ENCODE measurements at places on chromosomes 4 and X.
A peak's percentile ranks its signal among the peaks of the same experiment; 100 is the strongest.

DNA sequence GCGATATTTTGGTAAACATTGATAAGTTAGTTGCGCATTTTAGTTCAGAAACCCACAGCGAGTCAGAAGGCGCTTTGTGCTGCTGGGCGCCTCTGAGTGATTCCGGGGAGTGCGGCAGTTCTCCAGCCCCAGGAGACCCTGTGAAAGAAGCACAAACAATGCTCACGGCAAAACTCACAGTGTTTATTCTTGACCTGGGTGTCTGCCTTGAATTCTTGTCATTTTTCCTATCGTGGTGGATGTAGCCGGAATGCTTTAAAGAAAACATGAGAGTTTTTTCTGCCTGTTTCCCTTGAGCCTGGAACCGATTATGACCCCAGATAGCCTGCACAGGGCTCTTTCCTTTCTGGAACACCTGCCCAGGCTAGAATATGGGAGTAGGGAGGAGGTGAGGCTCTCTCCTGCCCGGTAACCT is 6.7 kb downstream of the TBL1X start:
- DNase-seq = no peak

GRCh38 chr4:175386776-175387507 is 425.1 kb downstream of the GPM6A start:
- DNase-seq = no peak

- no peak for DNase-seq
Observed at GRCh38 chr4:173990126-173990868, 293.2 kb downstream of the FBXO8 start.

GRCh38 chr4:55355555-55355954 is 9.5 kb downstream of the SRD5A3 start:
- DNase-seq = no peak

DNA sequence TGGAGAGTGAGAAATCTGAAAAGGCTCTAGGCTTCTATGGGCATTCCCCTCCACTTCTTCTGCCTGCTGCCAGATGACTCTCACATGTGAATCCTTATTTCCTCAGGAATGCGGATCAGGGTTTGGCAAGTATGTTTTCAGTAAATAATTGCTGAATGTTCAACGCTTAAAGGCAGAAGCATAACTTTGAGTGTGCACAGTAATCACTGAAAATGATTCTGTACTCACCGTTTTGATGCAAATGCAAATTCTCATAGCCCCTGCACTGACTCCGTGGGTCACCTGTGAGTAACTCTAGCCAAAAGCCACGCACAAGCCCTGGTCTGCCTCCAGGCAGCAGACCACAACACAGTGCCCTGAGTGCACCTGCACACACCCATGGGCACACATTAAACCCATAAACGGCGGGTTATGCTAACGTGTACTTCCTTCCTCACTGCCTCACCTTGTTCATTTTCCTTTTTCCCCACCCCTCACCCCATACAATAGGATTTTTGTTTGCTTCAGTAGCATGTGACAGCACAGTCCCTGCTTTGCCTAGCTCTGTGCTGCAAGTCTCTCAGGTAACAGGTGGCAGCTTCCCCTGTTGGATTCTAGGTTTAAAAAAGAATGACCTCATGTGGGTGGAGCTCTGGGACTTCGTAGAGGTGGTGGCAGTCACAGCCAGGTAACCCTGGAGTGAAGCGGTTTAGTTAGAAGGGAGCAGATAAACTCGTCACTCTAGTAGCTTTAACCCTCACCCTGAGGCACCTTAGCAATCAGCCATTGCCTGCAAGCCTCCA is at the start of gene ARHGEF38:
Gene ARHGEF38, plus strand, starts transcription at position 656 of the 782 bp plus-strand sequence. CDS start 146 bp downstream, outside the sequence.
- DNase-seq = no peak

- DNase-seq = no peak
Observed at GRCh38 chr4:20266215-20267082, 14.7 kb downstream of the SLIT2 start.

- DNase-seq = peak; percentile 59
Observed at GRCh38 chrX:70289793-70290770, at the start of the genes KIF4A and PDZD11. TSS of gene KIF4A (plus strand) at chrX:70290104. CDS start at chrX:70290459, 355 bp downstream. TSS of gene PDZD11 (minus strand) at chrX:70289927. CDS start at chrX:70289341, 586 bp downstream.

DNA sequence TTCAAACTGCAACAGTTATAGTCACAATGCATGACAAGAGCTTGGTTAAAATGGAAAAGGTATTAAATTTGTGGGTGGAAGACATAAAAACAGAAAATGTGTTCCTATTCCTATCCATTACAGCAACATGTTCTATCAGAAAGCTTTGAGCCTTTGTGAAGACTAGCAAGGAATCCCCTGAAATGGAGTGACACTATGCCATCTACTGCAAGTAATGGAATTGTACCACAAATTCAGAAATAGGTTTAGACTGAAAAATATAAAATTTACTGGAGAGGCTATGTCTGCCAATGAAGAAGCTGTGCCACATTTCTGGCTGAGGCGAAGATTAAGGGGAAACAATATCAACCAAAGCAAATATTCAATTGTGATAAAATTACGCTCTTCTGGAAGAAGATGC is 247.9 kb downstream of the ADAM29 start:
- DNase-seq = no peak

DNA sequence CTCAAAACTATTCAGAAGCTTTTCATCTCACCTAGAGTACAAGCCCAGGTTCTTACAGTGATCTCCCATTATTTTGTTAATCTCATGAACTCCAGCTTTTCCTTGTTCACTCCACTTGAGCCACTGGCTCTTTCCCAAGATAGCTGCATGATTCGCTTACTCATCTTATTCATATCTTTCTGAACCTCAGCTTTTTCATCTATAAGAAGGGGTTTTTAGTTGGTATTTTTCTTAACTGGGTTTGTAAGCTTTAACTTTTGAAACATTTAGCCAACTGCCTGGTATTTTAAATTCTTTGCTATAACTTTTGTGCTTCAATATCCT is 24.0 kb downstream of the GIMD1 start:
- no peak for DNase-seq

- no peak for DNase-seq
Observed at GRCh38 chr4:53602390-53602789, 11.1 kb upstream of the LNX1 start.

GRCh38 chr4:40251366-40251765 is 54.5 kb downstream of the RHOH start:
- no peak for DNase-seq

DNA sequence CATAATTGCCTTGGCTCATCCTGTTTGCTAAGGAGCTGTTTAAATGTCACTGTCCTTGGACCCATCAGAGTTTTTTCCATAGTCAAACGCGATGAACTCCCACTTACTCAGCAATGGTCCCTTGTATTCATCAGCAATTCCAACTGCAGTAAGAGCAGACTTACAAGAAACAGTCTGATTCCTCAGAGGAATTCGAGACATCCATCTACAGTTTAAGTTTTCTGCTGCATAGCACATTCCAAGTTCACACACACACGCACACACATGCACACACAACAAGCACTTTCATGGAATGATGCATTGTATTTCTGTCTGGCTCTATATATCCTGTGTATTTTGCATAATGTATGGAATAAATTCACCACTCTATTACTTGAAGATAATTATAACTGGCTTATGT is 32.7 kb upstream of the TMEM150C start:
- DNase-seq = no peak

- DNase-seq = no peak
Observed at GRCh38 chr4:176409627-176410026, 89.9 kb downstream of the SPCS3 start.

GRCh38 chr4:101306225-101306624 is 41.1 kb downstream of the PPP3CA start:
- DNase-seq = no peak

- DNase-seq = no peak
Observed at GRCh38 chr4:6761649-6762615, 20.6 kb upstream of the KIAA0232 start.

- DNase-seq = no peak
Observed at GRCh38 chr4:122909683-122910082, 12.7 kb downstream of the NUDT6 start.

DNA sequence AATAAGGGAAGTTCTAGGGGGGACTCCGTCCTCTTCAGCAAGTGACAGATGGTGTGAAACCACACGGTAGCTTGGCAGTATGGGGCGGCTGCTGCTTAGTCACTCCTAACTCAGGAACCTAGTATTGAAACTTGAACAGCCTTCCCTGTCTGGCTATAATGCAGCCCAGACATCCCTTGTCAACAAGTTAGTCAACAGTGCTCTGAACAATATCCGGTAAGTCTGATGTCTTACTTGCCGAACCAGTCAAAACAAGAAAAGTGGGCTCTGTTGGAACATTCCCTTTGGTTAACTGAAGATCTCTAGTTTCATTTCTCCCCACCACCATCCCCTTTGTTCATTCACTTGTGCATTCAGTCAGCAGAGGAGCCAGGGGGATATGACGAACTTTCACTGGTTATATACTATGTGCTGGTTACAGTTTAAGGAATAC is 18.7 kb upstream of the CXCL13 start:
- no peak for DNase-seq

- DNase-seq = no peak
Observed at GRCh38 chr4:40843696-40844095, 93.9 kb downstream of the NSUN7 start.

DNA sequence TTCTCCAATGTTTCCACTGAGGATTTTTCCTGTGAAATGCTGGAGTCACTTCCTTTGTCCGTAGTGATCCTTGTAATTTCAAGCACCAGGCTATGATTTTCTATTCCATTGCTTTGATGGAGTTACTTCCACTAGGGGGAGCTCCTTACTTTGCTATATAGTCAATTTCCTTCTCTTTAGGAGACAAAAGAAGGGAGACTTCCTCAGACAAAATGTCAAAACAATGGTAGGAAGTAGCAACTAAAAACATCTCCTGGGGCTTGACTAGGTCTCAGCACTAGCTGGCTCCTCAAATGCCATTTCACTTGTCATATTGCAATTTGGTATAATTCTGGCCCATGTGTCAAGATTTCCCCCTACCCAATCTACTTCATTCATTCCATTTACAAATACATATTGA is 24.1 kb downstream of the ZCCHC12 start:
- peak; percentile 65 for DNase-seq

DNA sequence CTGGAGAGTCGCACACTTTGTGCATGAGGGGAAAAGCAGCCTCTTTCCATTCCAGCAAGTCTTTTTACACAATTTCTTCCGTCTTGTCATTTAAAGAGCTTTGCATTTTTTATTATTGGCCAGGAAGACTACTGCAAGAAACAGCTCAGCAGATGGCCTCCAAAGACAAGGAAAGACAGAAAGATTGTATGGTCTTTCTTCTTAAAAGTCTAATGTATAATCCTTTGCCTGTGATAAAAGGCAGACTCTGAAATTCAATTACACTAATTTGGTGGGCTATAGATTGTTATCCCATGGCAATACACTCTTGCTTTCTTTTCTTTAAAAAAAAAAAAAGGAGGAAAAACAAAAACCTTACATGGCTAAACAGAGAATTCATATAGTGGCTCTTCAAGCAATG is 5.9 kb downstream of the CAPN6 start:
- no peak for DNase-seq

DNA sequence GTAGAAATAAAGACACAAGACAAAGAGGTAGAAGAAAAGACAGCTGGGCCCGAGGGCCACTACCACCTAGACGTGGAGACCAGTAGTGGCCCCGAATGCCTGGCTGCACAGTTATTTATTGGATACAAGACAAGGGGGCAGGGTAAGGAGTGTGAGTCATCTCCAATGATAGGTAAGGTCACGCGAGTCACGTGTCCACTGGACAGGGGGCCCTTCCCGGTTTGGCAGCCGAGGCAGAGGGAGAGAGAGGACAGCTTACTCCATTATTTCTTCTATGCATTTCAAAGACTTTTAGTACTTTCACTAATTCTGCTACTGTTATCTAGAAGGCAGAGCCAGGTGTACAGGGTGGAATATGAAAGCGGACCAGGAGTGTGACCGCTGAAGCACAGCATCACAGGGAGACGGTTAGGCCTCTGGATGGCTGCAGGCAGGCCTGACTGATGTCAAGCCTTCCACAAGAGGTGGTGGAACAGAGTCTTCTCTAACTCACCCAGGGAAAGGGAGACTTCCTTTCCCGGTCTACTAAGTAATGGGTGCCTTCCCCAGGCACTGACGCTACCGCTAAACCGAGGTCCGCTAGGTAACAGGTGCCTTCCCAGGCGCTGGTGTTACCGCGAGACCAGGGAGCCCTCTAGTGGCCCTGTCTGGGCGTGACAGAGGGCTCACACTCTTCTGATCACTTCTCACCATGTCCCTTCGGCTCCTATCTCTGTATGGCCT is 44.9 kb downstream of the ZBTB49 start:
- peak; percentile 70 for DNase-seq

GRCh38 chr4:182143822-182144625 is 99.2 kb upstream of the TENM3 start:
- DNase-seq = no peak

DNA sequence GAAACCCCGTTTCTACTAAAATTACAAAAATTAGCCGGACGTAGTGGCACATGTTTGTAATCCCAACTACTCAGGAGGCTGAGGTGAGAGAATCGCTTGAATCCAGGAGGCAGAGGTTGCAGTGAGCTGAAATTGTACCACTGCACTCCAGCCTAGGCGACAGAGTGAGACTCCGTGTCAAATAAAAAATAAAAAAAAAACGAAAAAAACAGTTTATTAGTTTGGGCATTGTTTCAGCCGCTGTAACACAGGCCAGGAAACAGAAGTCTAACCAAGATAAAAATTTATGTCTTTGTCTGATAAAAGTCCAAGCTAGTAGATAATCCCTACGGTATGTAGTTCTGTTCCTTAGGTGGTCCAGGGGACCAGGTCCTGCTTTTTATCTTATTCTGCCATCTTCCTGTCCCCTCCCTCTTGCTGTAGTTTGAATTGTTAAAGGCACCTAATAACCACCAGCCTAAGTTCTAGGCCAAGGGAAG is 21.4 kb downstream of the USO1 start:
- no peak for DNase-seq

DNA sequence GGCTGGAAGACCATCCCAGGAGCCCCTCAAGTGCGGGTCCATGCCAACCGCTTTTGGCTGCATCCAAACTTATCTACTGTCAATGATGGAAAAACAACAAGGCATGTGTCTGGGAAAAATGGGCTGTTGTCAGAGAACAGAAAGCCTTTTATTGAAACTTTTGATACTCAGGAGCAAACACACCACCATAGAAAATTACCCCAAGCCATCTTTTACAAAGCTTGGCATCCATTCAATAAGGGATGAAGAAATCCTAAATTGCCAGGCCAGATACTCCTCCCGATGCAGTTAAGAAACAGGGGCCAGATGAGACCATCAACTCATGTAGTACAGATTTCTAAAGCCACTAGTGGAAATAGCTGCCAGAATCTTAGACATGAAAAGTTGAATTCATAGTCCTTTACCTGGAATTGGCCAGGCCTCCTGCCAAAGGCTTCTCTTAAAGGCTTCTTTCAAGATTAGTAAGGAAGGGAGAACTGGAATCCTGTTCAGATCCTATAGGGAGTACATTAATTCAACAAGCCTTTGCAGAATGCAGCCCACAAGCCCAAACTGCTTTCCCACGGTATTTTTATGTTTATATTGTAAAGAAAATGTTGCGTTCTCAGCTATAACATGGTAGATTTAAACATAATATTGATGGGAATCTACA is 145.4 kb upstream of the MAP3K15 start:
- no peak for DNase-seq
